ENCODE measurements at places on chromosomes 2 and 18.

- DNase-seq: no peak
Observed at GRCh38 chr2:138615257-138615656, 113.7 kb downstream of the SPOPL start.

DNA sequence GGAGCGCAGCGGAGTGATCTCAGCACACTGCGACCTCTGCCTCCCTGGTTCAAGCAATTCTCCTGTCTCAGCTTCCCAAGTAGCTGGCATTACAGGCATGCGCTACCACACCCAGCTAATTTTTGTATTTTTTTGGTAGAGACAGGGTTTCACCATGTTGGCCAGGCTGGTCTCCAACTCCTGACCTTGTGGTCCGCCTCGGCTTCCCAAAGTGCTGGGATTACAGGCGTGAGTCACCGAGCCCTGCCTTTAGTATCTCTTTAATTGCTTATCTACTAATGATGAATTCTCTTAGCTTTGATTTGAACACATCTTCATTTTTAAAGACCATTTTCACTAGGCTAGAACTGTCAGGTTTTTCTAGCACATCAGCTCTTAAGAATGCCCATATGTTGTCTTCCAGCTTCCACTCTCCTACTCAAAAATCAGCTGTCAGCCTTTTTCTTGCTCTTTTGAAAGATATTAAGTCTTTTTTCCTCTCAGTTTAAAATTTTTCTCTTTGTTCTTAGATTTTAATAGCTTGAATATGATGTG lies 16.1 kb upstream of the MFSD2B start:
- no peak for DNase-seq

- DNase-seq: no peak
Observed at GRCh38 chr18:23504720-23505119, 1.4 kb downstream of the RMC1 start.

DNA sequence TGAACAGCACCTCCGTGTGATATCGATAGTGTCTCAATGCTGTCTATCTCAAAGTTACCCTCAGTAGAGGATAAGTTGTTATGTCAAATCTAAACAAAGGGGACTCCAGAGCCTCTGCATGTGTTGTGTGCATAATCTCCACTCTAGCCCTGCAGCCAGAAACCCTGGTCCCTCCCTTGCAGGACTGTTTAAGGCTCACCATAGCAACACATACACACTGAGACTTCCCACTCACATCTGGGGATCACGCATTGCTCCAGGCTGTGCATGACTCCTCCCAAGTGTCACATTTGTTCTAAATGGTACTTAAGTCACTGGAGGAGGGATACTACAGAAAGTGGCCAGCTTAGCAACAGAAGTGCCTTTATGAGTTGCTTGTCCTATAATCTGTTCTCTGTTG lies 258.6 kb upstream of the CRIM1 start:
- no peak for DNase-seq

GRCh38 chr2:54206596-54206995 lies 49.4 kb downstream of the TSPYL6 start:
- DNase-seq: no peak

DNA sequence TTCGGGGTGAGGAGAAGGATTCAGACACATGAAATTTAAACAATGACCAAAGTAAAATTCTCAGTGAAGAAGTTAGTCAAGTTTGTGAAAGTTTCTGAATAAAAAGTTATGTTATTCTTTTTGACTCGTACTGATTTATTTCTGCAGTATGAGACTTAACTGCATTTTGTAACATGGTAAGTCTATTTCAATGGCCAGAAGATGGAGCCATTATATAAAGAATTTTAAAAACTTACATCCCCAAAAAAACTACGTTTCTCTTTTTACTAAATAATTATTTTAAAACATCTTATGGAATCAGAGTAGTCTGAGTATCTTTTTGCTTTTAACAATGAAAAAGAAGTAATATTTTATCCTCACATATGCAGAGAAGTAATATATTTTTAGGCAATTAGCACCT lies 51.4 kb upstream of the SCN1A start:
- DNase-seq: no peak

- DNase-seq: no peak
Observed at GRCh38 chr2:238203973-238204683, 633 bp upstream of the ILKAP start.

- DNase-seq: no peak
Observed at GRCh38 chr2:162198239-162198638, 45.0 kb downstream of the FAP start.

DNA sequence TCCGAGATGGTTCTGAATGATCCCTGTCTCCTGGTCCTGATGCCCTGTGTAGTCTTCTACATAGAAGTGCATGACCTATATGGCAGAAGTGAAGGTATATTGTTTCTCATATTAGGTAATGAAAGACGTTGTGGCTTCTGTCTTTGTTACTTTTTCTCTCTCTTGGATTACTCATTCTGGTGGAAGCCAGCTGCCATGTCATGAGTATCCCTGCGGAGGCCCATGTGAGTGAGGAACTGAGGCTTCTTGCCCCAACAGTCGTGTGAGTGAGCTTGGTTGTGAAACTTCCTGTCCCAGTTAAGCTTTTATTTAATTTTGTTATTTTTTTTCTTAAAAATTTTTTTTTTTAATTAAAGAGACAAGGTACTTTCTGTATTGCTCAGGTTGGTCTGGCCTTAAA lies 134.7 kb downstream of the UBR3 start:
- DNase-seq: no peak

- no peak for DNase-seq
Observed at GRCh38 chr2:62586981-62587380, 81.0 kb upstream of the TMEM17 start.

GRCh38 chr2:65939687-65940086 lies 495.2 kb upstream of the MEIS1 start:
- DNase-seq: no peak

- no peak for DNase-seq
Observed at GRCh38 chr2:85803704-85804425, 50.1 kb downstream of the ATOH8 start.
